ENCODE measurements at places on chromosomes 3 and 15.

DNA sequence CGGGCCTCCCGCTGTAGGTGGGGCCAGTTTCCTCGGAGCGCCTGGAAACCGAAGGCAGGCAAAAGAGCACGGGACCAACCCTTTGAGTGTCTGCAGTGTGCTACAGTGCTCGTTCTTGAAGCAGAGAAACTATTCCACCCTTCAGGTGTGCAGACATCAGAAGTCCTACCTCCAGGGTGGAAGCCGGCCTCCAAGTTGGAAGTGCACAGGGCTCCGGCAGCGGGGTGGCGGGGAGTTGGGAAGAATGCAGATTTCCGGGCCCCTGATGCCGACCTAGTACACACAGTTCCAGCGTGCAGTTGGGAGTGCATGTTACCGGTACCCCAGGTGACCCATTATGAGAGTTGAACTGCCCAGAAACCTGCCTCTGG lies 3.0 kb downstream of the KLF13 start:
- DNase-seq = no peak

DNA sequence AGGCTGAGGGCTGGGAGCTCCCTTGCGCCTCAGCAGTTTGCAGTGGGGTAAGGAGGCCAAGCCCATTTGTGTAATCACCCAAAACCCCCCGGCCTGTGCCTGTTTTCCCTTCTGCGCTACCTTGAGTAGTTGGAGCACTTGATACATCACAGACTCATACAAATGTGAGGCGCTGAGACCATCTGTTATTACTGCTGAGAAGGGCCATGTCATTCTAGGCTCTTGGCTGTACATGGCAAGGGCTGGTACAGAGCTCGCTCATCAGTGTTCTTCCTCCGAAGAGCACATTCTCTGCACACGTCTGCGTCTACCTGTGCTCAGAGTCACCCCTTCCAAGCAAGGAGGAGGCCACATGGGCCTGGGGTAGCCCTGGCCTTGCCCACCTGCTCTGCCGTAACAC lies 9.3 kb downstream of the PLA2G4B start:
- no peak for DNase-seq

DNA sequence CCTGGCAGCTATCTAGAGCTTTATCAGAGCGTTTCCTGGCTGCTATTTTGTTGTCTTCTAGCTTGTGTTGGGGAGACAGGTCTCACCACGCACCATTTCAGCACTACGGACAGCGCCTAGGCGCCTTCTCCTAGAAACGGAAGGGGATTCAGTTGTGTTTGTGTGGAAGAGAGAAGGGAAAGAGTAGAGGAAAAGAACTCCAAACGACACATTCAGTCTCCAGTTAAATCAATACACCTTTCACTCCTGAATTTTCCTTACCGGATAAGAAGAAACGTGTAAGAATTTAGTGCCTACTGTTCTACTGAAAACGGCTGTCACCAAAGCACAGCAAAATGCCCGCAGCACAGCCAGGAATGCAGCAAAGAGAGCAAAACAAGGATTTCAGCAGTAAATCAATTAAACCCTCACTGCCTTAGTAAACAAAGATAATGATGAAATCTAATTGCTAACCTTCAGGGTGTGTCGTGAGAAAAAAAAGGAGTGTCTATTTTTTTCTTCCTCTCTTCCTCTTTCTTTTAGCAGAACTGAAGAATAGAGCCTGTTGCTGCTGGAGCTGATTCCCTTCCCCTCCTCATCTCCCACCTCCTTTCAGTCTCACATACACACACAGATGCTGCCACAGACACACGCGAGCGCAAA lies 412 bp upstream of the CTXN2 start:
- peak; percentile 73 for DNase-seq

DNA sequence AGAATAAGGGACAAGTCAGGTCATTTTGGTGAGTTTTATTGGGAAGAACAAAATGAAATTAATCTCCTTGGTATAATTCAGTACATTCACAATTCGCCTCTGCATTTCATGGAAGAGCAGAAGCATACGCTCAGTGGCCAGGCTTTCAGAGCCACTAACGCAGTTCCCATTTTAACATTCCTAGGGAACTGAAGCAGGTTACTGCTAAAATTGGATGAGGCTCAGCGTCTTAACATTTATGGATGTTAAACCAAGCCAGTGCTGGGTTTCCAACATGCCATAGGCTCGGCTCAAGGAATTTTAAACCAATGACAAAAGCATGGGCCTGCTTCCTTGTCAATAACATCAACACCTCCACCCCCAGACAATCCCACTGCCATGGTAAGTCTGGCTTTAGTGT lies 172.7 kb upstream of the PRICKLE2 start:
- no peak for DNase-seq

- DNase-seq = no peak
Observed at GRCh38 chr3:39241561-39241960, 38.3 kb downstream of the CX3CR1 start.

DNA sequence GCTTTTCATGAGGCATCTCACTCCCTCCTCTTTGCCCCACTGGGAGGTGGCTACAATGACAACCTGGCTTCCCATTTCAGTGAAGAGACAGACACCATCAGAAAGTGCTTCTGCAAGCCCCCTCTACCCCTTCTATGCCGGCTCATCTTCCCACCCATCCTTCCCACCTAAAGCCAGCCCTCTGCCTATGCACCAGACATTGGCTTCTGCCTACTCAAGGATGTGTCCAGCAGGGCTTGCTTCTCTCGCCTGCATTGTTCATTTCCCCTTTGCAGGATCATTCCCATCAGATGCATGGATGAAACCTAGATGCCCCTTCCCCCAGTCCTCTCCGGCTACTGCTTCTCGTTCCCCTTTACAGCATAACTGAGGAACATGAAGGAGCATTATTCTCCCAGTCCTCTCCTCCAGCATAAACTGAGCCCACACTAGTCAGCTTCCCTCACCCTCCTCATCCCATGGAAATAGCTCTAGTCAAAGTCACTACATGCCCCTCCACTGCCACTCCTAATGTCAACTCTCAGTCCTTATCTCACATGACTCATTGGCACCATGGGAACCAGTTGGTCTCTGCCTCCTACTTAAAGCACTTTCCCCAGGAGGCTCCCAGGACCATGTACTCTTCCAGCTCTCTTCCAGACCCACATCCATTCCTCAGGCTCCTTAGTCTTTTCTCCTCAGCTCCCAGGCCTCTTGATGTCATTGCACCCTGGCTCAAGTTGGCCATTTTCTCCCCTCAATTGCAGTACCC lies 47.9 kb downstream of the TM2D3 start:
- DNase-seq = no peak

DNA sequence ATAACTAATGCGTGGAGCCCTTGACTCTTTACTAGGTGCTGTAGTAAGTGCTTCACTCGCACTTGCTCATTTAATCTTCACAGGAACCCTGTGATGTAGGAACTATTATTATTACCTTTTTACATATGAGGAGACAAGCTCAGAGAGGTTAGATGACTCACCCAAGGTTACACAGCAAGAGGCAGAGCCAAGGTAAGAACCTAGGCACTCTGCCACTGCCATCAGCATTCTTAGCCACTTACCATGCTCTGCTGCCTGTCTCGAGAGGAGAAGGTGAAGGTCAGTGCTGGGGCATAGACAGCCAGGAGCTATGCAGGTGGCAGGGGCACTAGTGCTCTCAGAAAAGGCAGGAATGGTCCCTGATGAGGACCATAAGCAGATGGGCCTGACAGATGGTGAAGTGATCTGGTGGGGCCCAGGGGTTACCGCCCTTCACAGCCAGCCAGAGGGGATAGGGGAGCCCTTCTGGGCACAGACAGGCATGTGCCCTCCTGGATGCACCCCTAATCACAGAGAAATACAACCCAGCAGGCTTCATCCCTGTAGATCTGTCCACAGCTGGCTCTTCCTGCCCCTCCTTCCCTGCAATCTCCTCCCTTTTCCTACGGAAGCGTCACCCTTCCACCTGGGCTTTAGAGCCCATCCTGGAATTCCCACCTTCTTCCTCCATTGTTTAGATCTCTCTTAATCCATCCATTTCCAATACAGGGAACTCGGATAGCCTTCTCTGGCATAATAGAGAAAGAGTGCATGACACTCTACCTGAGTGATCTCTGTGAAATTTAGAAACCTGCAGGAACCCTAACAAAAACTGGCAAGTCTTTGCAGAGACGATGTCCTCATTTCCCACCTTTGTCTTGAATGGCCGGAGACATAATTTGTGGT lies 26.9 kb downstream of the ABTB1 start:
- DNase-seq = no peak

- DNase-seq = no peak
Observed at GRCh38 chr3:8743911-8744310, 10.3 kb downstream of the CAV3 start.

GRCh38 chr3:125194849-125195601 lies 17.5 kb downstream of the SLC12A8 start:
- DNase-seq = peak; percentile 88

DNA sequence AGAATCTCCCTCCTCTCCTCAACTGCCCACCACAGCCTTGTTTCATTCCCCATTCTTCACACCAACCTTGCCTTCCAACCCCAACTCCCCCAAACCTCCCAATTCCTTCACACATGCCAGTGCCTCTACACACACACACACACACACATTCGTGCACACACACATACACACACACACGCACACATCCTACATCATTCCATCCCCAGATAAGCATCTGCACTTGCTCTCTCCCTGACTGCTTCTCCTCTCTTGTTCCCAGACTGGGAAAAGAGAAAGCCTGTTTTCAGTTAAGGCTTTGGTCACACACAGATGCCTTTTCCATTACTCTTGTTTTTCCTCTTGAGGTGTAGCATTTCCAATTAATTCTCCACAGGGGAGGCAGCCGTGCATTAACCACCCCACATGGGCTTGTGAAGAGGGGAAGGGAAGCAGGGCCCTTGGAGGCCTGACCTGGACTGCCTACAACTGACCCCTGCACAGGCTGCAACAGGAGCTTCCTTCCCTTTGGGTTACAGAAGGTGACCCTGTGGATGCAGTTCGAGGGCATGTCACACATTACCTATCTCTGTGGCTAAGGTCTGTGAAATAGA lies 32.0 kb upstream of the BOC start:
- peak; percentile 48 for DNase-seq

DNA sequence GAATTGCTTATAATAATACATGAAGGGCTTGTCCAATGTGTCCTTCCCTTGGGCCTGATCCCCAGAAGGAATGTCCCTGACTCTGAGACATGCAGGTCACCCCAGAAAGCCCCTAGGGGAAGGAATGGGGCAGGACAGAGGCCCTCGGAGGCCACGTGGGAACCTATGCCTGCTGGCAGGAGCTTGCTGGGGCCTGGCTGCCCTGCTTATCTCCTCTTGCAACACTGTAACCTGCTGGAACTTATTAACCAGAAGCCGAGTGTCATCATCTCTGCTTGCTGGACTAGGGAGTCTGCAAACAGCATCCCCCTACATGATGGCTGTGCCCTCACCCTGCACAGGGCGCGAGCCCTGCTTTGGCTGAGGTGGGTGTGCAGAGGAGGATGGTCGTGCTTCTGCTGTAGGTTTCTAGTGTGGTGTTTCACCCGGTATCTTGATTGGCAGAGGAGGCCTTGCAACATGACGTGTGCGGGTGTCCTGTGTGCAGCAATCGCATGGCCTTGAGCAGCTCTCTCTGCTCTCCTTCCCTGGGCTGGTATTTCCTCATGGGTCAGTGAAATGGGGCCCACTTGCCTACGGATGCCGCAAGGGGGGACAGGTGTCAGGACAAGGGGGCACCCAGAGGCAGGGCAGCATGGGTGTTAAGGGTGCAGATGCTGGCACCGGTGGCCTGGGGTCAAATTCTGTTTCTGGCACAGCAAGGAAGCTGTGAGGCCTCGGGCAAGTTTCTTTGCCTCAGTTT lies 5.0 kb downstream of the CHST13 start:
- DNase-seq = peak; percentile 11

DNA sequence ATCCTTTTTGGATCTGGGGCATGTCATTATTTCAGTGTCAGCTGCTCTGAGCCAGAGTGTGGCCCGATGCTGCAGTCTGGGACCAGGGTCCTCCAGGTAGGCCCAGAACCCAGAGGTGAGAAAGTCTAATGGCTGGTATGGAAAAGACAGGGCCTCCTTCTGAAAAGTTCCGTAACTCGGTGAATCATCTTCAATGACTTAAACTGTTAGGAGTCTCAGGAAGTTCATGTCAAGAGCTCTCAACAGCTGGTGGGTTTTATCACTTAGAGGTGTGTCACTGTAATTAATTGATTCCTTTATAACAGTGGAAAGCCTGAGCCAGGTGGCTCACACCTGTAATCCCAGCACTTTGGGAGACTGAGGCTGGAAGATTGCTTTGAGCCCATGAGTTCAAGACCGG lies 28.5 kb upstream of the PDE8A start:
- peak; percentile 36 for DNase-seq
